ENCODE measurements at places on chromosomes 7 and 10. TPM values are rescaled to one million over a fixed set of nuclear protein-coding genes. Genes with fewer than 3 reads are reported as not detected.
A peak's percentile ranks its signal among the peaks of the same experiment; 100 is the strongest.

DNA sequence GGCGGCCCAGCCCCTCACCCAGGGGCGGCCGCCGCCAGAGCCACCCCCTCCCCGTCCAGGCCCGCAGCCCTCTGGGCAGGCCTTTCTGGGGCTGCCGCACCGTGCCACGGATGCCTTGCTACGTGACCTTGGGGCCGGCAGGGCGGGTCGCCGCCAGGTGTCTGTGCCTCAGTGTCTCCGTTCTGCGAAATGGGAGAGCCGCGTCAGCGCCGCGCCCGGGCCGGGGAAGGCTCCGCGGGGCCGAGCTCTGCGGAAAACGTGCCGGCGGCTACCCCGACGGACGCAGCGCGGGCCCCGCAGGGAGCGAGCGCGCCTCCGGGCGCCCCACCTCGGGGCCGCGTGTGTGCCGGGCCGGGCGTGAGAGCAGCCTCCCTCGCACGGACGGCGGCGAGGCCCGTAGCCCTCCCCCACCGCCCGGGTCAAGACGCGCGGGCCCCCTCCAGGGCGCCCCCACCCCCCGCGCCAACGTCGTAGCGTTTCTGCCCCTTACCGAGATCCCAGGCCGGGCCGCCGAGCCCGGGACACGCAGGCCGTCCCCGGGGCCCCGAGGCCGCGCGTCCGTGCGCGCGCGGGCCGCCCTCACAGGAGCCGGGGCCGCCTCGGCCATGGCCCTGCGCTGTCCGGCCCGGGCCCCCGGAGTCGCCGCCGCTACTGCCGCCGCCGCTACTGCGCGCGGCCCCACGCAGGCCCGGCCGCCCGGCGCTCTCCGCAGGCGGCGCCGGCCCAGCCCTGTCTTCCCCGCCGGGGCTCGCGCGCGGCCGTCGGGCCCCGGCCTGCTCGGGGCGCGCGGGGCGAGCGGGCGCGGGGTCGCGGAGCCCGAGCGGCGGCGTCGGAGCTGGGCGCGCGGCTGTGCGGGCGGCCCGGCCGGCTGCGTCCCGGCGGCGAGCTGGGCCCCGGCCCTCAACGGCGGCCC, 1.1 kb downstream of the ZNF777 start:
- no peak for DNase-seq
- H3K27ac ChIP-seq: peak overlapping the region; percentile 34
- peaks cover 16% of the 10 kb centered on the region for H3K4me1 ChIP-seq
- peaks cover 24% of the 10 kb centered on the region for H3K36me3 ChIP-seq
- H3K4me3 ChIP-seq: peak overlapping the region; percentile 35
- no peaks in the 10 kb centered on the region for H3K27me3 ChIP-seq

HNRNPF gene
- total RNA-seq: 173 TPM

DNA sequence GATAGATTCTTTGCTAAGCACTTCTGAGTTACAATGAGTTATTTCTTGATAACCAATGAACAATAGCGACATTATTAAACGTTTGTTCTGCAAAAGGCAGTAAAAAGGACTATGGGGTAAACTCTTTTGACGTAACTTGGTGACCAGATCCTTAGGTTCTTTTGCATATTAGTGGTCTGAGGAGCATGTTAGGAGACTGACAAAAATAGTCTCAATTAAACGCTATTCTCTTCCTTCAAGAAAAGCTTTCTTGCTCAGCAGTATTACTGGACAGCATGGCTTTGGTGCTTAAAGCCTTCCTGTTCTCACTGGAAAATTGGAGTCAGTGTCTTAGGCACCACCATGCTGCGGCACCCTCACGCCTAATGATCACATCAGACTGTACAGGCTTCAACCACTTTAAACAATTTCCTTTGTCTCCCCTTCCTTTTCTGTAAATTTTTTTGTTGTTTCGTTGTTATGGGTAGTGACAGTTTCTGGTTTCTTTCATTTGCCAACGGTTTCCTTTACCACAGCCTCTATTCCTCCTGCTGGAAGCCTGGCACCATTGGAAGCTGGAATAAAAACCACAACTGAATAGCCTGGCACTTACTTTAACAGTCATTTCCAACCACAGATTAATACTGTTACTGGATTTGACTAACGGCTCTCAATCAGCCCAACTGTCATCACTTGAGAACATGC, 49.2 kb upstream of the FAM133B start:
- no peak for DNase-seq
- no peak overlapping the region for H3K27ac ChIP-seq
- H3K36me3 ChIP-seq: no peaks in the 10 kb centered on the region
- H3K4me3 ChIP-seq: no peak overlapping the region

SEMA4G gene
- 1.2 TPM for total RNA-seq

DNA sequence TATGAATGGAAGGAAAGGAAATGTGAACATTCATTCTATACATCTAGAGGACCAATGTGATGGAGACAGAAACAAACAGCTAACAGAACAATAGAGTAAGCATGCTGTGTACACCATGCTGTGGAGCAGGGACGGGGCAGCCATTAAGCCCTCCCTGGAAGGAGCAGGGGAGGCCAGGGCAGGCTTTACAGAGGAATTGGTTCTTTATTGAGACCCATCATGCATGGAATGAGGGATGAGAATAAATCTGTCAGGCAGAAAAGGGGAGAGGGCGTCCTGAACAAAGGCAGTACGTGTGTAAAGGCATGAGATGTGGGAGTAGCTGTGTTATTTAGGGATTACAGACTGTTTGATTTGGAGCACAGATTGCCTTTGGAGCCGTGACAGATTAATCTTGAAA, 35.2 kb downstream of the STK17A start:
- H3K27me3 ChIP-seq: no peaks in the 10 kb centered on the region
- H3K27ac ChIP-seq: peak overlapping the region; percentile 34
- H3K4me1 ChIP-seq: peaks cover 82% of the 10 kb centered on the region

- H3K27me3 ChIP-seq: no peaks in the 10 kb centered on the region
- H3K27ac ChIP-seq: no peak overlapping the region
- H3K4me1 ChIP-seq: no peaks in the 10 kb centered on the region
Measured at GRCh38 chr10:133484818-133485217, 31.1 kb downstream of the SCART1 start.

DNA sequence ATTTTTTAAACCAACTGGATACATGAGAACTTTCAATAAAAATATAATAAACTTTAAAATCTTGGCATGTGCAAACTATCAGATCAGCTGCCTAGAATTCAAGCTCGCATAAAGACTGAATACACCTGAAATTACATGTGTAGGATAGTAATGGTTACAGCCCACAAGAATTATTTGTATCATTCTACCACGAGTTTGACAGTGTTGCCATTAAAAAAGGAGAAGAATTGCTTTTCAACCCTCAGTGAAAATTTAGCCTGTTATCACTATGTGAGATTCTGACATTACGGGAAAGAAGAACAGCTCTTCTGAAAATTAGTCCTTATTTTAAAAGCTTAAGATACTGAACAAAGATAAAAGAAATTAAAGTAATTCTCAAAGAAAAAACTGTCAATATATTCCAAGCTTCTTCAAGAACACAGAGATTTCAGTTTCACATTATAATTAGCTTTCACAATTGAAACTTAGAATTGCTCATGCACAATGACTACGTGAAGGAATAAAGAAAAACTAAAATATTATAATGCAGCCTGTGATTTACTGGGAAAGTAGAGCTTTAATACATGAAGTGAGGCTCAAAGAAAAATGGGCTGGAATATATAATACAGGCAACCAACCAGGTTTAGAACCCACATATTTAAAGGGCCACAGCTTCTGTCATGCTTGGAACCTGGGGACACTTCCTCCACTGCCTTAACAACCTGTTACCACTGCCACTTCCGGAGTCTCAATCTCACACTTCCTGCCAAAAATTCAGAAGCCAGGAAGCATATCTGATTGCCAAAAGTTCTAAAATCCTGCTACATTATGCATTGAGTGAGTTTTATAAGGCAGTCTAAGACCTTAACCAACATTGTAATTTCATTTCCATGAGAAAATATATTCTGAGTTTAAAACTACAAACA, 23.2 kb downstream of the TPK1 start:
- no peaks in the 10 kb centered on the region for H3K27me3 ChIP-seq
- peak; percentile 74 for DNase-seq
- H3K36me3 ChIP-seq: no peaks in the 10 kb centered on the region
- H3K4me3 ChIP-seq: peak overlapping the region; percentile 22

GRCh38 chr7:157440346-157441022, 103.7 kb downstream of the DNAJB6 start:
- H3K4me1 ChIP-seq: no peaks in the 10 kb centered on the region
- no peak overlapping the region for H3K4me3 ChIP-seq
- H3K27ac ChIP-seq: no peak overlapping the region

- no peaks in the 10 kb centered on the region for H3K36me3 ChIP-seq
- no peak for DNase-seq
- no peaks in the 10 kb centered on the region for H3K4me1 ChIP-seq
- H3K4me3 ChIP-seq: no peak overlapping the region
Measured at GRCh38 chr10:48780341-48780740, 95.7 kb downstream of the WDFY4 start.

DNA sequence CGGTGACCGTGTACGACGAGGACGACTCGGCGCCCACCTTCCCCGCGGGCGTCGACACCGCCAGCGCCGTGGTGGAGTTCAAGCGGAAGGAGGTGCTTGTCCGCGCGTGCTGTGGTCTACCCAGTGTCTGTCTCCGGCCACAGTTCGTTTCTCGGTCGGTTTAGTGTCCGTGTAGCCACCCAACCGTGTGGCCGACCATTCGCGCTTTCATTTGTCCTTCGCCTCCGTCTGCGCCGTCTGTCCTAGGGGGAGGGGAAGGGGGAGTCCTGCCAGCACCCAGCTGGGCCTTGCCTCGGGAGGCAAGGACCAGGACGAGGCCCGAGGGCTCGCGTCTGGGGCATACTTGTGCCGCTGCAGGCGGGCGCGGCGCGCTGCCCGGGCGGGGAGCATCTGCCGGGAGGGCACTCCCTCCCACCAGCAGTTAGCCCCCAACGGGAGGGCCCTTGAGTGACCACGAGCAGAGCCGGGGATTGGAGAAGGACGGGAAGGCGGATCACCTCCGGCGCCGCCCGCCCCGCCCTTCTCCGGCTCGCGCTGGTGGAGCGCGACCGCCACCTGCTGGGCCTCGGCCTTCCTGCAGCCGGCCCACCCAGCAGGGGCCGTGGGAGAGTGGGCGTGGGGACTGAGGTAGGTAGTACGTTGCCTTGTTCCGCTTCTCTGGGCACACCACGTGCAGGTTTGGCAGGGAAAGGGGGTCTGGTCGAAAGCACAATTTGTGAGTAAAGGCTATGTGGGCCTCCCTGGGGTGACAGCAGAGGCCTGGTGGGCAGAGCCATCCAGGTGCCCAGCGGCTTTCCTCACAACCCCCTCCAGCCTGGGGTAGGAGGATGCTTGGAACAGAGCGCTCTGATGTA, 28.5 kb downstream of the RET start:
- H3K27ac ChIP-seq: no peak overlapping the region
- H3K27me3 ChIP-seq: no peaks in the 10 kb centered on the region
- no peaks in the 10 kb centered on the region for H3K4me1 ChIP-seq
- peak overlapping the region; percentile 60 for H3K4me3 ChIP-seq
- no peaks in the 10 kb centered on the region for H3K36me3 ChIP-seq
- peak; percentile 78 for DNase-seq

DNA sequence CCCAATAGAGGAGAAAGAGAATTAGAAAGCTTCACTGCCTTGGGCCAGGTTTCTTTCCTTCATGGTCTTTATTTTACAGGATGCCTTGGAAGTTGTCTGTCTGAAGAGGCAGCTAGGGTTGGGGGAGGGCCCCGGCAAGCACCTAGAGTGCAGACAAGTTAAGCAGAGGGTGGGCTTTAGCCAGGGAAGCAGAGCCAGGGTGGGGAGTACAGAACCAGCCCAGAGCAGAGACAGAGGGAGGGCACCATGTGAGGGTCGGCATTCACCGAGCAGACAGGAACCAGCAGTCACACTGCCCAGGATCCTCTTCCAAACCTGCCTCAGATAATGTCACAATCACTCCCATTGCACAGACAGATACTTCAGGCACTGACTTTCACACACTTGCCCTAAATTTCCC, 75.9 kb downstream of the ADARB2 start:
- H3K36me3 ChIP-seq: no peaks in the 10 kb centered on the region
- H3K27ac ChIP-seq: no peak overlapping the region
- DNase-seq: no peak
- no peaks in the 10 kb centered on the region for H3K27me3 ChIP-seq
- no peak overlapping the region for H3K4me3 ChIP-seq
- H3K4me1 ChIP-seq: no peaks in the 10 kb centered on the region

DNA sequence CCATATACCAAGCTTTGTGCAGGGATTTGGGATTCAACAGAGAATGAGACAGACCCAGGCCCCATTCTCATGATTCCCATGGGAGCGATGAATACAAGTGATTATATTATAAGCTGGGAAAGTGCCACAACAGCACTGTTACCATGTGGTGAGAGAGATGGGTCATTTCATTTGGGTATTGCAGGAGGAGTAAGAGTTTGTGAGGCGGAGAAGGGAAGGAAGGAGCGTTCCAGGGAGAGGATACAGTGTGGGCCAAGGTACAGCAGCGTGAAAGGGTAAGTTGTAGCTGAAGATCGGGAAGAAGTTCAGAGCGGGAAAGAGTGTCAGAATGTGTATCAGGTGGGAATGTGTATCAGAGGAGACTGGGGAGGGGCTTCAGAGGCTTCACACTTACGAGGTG, 38.5 kb downstream of the GOLGA7B start:
- no peak overlapping the region for H3K27ac ChIP-seq
- no peak overlapping the region for H3K4me3 ChIP-seq
- no peaks in the 10 kb centered on the region for H3K27me3 ChIP-seq
- no peaks in the 10 kb centered on the region for H3K36me3 ChIP-seq
- no peaks in the 10 kb centered on the region for H3K4me1 ChIP-seq

EGR2 gene
- total RNA-seq: 11.7 TPM

DNA sequence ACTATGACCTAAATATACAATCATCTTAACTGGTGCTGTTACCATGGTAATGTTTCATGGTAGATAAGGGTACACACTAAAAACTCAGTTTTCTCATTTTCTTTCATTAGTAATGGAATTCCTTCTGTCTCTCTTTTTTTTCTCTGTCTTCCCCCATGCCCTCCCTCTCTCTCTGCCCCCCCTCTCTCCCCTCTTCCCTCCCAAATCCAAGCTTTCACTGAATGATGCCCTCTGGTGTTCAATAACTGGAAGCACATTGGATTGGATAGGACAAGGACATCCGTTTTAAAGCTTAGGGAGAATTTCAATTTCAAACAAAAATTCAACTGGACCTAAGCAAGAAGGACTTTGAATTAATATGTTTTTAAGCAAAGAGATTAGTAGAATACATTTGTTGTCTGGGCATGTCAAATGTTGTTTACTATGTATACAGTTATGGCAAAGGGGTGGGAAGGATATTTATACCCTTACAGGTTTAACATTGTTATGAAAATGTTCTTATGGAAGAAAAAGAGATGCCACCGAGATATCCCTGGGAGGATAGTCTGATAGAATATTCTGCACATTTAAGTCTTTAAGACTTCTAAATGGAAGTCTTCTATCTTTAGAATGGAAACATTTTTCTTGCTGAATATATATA, 6.1 kb downstream of the CHRM2 start:
- H3K27ac ChIP-seq: no peak overlapping the region
- H3K4me1 ChIP-seq: no peaks in the 10 kb centered on the region

Measured in naive thymus-derived CD4-positive, alpha-beta T cell (primary cell).